Activated CD4-positive, alpha-beta T cell treated with anti-CD3 and anti-CD28 coated beads for 24 hours (primary cell): ENCODE measurements at places on chromosomes 2 and 18.

DNA sequence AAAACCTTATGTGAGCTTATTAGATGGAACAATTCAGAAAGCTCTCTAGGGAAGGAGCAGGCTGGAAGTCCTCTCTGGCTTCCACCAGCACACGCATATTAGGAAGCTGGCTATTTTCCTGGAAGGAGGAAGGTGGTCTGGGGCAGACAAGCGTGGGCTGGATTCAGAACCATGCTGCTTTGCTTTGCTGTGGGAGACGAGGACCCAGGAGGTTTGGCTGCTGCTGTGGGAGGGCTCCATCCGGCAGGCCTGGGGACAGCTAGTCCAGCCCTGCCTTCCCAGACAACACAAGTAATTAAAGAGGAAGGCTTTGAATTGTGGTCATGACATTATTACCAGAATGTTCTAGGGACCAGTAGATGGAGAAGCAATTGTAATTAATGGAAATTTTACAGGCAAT, 238.8 kb upstream of the MYT1L start:
- DNase-seq: no peak

- DNase-seq: no peak
These were observed 6.4 kb downstream of the SALL3 start for GRCh38 chr18:78986018-78986481.

- DNase-seq: no peak
These were observed 173.5 kb upstream of the FOSL2 start for GRCh38 chr2:28219138-28219537.

GRCh38 chr2:160061944-160062291, 497 bp downstream of the PLA2R1 start:
- DNase-seq: no peak

DNA sequence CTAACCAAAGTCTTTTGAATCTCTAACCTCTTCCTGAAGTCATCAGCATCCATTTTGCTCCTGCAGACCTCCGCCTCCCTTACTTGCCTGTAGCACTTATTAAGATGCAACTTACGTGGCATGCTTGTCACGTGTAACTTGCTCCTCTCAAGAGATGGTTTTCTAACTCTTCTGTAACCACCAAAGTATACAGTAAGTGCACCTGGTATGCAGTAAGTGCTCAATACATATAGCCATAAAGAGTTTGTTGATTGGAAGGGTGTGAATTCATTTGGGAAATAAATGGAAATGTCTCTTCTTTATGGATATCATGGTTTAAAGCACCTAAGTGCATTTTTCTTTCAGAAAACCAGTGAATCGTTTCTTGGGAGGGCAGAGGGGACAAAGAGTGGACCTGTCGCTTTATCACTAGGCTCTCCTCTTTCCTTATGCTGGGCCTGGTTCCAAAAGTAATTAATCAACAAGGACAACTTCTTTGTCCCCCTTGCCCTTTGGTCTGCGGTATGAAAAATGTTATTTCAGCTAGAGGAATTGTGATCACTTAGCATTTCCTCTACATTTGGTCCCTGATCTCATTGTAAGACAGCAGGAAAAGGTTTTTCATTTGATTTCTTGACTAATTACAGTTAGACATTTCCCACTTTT, 370.0 kb upstream of the SPRED2 start:
- no peak for DNase-seq

- DNase-seq: no peak
These were observed 13.6 kb downstream of the LYPD1 start for GRCh38 chr2:132656266-132656975.

DNA sequence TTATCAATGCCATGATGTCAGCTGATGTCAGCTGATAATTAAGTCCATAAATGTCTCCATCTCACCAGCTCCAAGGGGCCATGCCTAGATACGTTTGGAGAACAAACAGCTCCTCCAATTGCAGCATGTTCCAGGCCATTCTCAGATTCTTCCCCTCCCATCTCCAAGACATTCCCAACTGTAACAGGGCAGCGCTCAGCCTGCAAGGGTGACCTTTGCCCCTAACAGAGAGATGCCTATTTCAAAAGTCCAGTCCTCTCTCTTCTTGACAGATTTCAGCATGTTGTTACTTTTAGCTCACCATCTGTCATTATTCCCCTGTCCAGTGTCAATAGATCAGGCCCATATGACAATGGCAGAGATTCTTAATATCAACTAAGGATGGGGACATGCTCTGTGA, 9.9 kb downstream of the PSD4 start:
- no peak for DNase-seq

DNA sequence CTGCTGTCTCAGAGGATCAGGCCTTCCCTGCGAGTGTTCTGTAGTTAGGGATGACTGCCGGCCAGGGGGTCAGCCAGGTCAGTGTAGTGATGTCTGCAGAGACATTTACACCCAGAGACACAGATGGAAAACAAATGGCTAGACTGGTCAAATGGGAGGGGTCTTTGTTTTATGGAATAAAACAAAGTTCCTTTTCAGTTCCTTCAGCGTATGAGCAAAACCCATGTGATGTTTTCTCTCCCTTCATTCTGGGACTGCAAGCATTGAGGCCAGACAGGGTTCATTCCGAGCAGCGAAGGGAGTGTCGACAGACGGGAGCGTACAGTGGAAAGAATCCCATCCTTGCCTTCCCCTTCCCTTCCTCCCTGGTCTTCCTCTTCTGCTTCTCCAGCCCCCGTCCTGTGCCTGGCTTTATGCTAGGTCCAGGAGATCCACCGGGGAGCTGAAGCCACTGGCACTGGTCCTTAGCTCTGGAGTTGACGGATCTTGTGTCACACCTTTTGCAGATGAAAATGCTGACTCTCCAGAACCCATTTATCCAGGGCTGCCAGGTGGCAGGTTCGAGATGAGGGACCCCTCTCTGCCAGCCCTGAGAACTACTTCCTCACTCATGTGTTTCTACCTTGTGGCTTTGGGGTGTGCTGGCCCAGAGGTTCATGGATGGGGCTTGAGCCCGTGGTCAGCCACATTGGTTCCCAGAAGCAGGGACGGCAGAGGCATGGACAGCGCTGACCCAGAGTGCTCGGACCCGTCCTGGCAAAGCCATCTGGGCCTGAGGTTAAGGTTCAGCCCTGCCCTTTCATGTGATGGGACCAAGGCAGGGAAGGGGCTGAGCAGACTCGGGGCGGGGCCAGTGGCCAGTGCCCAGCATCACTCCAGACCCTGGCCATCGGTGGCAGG, 24.2 kb downstream of the ITGB1BP1 start:
- no peak for DNase-seq

DNA sequence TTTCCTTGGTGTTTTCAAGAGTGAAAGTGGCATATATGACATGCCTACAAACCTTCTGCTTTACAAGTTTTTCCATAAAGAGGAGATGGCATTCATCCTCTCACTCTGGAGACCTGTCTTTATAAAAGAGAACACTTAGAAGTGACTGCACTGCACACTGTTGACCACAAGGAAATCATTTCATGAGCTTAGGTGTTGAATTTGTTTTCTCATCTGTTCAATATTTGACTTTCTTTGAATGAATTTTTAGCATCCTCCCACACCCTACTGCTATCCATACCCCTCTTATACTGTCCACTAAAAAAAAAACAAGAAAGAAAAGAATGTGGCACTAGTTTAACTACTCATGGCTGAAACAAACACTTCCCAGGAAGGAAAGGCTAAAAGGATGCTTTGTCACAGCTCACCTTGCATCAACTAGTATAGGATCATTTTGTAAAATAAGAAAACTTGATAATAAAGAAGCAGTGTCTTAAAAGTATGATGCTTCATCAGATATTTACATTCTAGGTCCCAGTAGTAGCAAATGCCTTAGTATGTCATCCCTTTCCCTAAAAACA, 83.0 kb downstream of the ACVR1 start:
- DNase-seq: no peak

DNA sequence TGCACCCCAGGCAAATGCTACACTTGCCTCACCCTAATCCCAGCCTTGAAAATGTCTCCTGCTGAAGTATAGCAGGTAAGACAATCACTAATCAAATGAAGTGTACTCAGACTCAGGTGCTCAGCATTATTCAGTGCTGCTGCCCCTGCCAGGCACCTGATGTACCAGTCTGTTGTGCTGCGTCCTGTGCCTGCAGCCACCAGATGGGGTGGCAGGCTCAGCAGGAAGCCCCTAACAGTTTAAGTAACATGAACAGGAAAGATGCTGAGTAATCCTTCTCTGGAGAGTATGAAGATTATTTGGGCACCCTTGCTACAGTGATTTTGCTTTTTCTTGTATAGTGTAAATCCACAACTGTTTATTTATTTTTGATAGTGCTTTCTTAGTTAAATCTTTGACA, 69.1 kb downstream of the TACR1 start:
- no peak for DNase-seq

GRCh38 chr2:190987938-190988337, 26.0 kb downstream of the STAT1 start:
- no peak for DNase-seq

- no peak for DNase-seq
These were observed 135.2 kb downstream of the BARD1 start for GRCh38 chr2:214674278-214674677.
